Activated T-cell treated with anti-CD3 and anti-CD28 coated beads, Interleukin-2, amount 50 U/mL, for 24 hours (primary cell): ENCODE measurements at places on chromosomes 1 and 21.

DNA sequence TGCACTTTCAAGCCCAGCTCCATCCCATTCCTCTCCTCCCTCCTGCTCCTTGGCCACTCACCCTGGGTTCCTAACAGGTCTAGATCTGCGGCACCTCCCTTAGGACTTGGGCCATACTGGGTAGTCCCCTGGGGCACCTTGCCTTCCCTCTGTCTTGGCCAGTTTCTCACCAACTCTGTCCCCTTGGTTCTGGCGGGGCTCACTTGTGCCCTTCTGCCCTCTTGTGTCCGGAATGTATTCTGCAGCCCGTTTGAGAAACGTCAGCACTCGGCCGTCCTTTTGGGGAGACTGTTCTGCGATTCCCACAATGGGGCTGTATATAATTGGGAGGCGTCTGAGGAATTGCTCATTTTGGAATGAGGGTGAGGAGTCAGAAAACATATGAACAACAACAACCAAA is 162.4 kb downstream of the ZSCAN20 start:
- peak; percentile 41 for DNase-seq

GRCh38 chr1:3807769-3808168 is 11.5 kb upstream of the LRRC47 start:
- DNase-seq: no peak

GRCh38 chr1:225917536-225917935 is 6.5 kb downstream of the PYCR2 start:
- DNase-seq: no peak

DNA sequence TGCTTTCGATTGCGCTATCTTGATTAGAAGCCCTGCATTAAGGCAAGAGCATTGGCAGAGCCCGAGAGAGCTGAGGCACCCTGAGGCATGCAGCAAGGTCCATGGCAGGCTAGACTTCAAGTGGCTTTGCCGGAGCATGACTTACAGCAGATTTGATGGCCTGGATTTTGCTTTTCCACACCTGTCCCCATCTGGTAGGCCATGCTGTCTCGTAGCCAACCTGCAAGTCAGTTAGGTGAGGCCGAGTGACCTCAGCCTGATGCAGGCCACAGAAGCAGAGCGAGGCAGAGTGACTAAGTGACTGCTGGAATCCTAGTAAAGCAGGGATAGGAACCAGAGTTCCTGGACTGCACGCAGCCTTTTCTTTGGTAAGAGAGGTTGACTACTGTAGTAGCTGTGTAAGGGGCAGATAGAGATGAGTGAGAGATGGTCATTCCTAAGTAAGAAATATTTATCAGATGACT is 148.9 kb downstream of the PBX1 start:
- no peak for DNase-seq

GRCh38 chr1:92883297-92883696 is 51.5 kb downstream of the RPL5 start:
- no peak for DNase-seq
